ENCODE measurements at places on chromosomes 16 and 17. TPM values are rescaled to one million over a fixed set of nuclear protein-coding genes. Genes with fewer than 3 reads are reported as not detected.

DNA sequence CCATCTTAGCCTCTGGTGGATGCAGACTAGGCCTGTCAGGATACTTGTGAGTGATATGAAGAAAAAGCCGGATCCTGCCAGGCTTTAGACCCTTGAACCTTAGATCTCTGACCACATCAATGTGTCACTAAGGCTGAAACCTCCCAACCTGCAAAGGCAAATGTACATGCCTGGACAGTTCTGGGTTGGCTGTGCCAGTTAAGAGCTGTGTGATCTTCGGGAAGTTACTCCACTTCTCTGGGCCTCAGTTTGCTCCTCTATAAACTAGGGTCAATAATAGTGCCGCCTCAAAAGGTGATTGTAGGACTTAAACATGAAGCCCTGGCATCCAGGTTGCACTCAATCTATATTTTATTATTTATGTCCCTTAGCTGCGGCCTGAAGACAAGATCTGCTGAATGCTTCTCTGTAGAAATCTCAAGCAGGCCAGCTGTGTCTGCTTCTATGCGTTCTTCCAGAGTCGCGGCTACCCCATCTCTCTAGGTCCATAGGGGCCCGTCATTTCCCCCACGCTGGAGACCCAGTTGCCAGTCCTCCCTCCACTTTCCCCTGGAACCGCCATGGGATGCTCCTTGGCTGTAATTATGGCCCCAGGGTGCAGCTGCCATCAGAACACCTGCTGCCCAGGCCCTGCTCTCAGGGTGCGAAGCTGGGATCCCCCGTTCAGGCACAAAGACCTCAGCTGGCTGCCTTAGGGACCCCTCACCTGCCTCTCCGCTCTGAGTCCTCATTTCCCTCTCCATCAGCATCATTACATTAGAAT, 50.2 kb downstream of the AKAP1 start:
- DNase-seq: no peak

- no peak for DNase-seq
These were observed 193.8 kb downstream of the SNX29 start for GRCh38 chr16:12170103-12171040.

GRCh38 chr16:71853413-71853812, 7.6 kb downstream of the ATXN1L start:
- DNase-seq: no peak

- DNase-seq: no peak
These were observed 19.3 kb downstream of the TSPOAP1 start for GRCh38 chr17:58308985-58309917.

Gene MED13
- total RNA-seq: 82.9 TPM

DNA sequence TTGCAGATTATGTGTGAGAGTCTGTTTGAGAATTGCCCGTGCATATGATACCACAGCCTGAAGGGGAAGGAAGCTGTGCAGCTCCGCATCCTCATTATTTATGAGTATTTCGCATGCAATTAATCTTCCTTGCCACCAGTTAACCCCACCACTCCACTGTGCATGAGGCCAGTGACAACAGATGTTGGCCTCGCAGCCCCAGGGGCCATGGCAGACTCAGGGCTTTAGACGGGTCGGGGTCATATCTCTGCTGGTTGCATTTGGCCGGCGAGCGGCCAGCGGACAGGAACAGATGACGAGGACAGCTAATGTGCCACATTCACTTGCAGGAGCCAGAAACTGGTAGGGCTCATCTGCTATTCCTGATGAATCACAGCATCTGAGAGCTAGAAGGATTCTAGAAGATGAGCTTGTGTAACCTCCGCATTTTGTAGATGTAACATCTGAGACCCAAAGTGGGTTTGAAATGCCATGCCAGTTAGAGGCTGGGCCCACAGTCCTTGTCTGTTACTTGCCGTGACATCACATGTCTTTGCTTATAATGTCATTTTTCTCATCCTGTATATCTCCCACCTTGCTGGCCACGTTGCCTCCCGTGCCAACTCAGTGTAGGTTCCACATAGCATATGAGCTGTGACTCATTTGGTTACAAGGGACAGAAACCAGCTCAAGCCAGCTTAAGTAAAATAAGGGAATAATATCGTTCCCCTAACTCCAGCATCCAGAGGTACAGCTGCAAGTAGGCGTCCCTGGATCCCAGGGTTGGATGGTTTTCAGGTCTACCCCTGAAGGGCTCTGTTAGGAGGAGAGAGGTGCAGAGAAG, 137.2 kb downstream of the SNX29 start:
- no peak for DNase-seq

DNA sequence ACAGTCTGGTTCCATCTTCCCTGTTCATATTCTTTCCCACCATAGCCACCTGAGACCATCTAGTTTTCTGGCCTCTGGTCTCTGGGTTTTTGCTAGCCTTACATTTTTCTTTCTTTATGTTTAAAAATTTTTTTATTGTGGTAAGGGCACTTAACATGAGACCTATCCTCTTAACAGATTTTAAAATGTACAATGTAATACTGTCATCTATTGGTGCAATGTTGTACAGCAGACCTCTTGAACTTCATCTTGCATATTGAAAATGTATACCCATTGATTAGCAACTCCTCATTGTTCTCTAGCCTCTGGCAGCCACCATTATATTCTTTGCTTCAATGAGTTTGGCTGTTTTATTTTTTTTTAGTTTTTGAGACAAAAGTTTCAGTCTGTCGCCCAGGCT, 39.2 kb downstream of the ITGAM start:
- DNase-seq: no peak

DNA sequence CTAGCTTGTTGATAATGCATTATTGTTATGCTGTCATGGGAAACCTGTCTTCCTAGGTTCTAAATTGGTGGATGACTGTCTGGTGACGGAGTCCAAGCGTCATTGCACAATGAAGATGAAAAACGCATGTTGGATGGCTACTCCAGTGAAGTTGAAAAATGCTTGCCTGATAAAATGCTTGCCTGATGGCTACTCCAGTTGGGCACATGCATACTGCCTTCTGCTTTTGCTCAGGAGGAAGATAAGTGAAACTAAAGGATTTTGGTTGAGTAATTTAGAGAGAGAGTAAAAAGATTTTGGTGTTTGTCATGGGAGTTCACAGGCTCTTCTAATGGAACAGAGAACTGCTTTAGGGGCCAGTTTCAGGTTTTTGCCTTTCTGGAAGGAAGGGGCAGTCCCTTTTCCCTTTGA, 118.6 kb downstream of the PRKCA start:
- no peak for DNase-seq

Gene C16orf82
- not detected for total RNA-seq
